ENCODE measurements at places on chromosomes 5 and 9. TPM values are rescaled to one million over a fixed set of nuclear protein-coding genes. Genes with fewer than 3 reads are reported as not detected.

The SYK gene
- total RNA-seq, result 60.3 TPM

The SPINK6 gene
- total RNA-seq, result 2.9 TPM

The EGFLAM gene
- total RNA-seq, result 0.68 TPM

GRCh38 chr9:115717711-115718173 is 435.8 kb upstream of the PAPPA start:
- ATAC-seq, result no peak

DNA sequence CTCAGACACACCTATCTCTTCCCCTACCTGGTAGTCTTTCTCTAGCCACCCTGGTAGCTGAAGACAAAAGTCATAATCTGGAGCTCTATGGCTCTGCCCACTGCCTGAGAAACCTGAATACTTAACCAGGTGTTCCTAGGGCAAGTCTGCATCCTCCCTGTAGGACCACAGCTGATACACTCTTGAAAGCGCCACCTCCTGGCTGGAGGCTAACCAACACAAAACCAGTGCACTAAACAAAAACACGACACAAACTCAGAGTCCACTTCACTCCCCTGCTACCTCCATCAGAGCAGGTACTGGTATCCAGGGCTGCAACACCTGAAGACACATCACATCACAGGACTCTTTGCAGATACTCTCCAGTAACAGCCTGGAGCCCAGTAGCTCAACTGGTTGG is 84.6 kb upstream of the ANXA1 start:
- no peak for ATAC-seq

- peak; percentile 23 for ATAC-seq
Measured at GRCh38 chr5:75524071-75524470, 12.4 kb downstream of the POLK start.

DNA sequence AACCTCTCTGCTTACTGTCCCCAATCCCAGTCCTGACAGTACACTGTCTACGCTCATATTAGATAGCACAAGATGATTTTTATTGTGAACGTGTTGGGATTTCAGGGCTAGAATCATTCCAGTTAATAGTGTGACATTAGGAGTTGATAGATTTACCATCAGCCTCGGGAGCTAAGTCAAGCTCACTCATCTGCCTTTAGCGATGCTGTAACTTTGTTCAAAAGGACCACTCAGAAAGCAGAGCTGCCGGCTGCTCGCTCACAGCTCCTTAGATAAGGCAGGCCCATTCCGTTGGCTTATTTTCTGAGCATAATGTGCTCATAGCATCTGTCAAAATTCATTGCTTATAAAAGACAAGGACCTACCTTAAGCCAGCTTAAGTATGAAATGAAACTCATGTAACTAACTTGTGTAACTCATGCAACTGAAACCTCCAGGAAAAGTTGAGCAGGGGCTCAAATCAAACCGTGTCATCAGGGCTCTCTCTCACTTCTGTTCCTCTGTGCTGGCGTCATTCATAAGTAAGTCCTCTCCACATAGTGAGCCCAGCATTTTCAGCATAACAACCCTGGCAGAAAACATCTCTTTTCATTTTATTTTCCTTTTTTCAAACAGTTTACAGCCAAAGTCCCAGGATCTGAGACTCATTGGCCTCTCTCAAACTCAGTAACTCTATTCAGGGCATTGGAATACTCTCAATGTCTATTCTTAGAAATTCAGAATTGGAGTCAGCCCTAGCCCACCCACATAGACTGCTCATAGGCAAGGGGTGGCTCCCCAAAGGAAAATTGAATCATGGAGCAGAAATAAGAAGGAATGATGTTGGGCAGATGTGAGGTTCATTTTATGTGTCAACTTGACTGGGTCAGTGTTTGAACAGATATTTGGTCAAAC is 208.8 kb downstream of the MAN2A1 start:
- no peak for ATAC-seq

DNA sequence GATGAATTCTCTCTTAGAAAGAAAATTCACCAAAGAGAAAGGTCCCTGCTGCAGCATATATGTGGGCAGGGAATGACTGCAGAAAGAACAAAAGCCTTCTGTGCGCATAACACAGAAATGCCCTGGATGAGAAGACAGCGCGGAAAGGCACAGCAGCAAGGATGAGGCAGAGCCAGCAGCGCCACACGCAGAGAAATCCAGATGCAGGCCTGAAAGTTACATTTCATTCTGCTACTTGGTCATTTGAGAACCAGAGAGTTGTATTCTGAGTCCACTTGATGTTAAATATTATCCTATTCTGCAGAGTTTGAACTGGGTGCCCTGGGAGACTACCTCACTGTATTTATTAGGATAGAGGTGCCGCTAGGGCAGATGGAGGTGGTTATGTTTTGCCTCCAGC is 68.5 kb downstream of the GLDC start:
- ATAC-seq, result no peak

DNA sequence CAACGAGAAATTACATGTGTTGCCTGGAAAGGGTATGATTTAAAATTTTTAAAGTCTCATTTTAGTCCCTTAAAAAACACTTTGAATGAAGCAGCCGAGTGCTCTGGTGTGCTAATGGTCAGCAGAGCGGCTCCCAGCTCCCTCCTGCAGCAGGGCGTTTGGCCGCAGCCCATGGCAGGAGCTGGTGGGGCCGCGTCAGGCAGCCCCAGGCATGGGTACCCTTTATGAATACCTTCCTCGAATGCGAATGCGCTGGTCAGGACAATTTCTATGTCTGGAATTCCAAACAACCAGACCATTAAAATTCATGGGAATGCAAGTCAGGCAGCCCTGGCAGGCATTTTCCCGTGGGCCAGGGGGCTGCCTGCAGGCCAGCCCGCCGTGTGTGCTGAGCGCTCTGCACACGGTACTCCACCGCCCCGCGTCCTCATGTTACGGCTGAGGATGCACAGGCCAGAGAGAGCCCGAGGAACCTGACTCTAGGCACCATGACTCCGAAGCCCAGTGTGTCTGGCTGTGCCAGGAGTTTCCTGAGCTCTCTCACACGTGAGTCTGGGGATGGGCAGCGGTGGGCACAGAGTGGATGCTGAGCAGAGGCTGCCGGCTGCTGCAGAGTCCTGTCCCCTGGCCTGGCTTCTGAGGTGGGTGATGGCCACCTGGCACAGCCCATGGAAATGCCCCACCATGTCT is 123.7 kb downstream of the WNK2 start:
- ATAC-seq, result no peak

GRCh38 chr9:73239570-73240265 is 88.1 kb downstream of the ANXA1 start:
- ATAC-seq, result peak; percentile 52

- no peak for ATAC-seq
Measured at GRCh38 chr9:95055334-95055850, 262.1 kb downstream of the FANCC start.

DNA sequence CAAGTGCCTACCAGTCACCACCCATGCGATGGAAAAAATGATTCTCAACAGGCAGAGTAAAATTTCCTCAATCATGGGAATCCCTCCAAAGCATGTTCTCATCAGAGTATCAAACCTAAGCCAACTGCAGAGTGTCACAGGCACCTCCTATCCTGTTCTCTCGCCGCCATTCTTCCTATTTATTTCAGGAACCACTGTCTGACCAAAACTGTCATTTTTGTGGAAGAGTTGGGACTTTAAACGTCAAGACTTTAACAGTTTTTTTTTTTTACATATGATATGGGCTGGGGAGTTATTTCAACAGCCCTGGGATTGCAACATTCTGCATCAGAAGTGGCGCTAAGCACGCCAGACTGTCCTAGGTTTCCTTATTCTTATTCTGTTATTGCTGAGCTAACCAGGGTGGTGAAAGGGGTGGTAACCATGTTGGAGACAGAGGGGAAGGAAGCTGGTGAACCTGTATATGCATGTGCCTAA is 29.5 kb downstream of the PFDN1 start:
- ATAC-seq, result peak; percentile 38
